Stimulated activated CD8-positive, alpha-beta memory T cell treated with anti-CD3 and anti-CD28 coated beads, Interleukin-4, amount 100 ng/mL, for 1 hour (primary cell): ENCODE measurements at places on chromosomes 13 and 19.

GRCh38 chr19:1837625-1838105 lies 10.6 kb downstream of the REXO1 start:
- no peak for DNase-seq

DNA sequence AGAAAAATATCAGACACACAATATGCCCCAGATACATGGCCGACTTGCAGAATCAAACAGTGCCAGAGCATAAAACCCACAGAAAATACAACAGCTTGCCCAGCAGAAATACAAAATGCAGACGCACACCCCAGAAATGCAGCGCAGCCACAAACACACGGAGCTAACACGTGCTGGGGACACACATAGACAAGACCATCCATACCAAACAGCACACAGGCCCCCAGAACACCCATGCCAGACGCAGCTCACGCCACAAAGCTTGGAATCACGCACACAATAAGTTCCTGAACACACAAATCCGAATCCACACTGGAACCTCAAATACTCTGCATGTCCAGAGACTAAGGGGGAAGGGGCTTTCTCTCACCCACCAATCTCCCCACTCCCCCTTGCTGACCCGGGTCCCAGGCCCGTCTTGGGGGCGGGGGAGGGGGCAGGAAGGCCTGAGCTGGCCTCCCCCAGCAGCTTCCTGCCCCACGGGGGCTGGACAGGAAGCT lies 17.2 kb downstream of the CCDC97 start:
- no peak for DNase-seq

- peak; percentile 60 for DNase-seq
Observed at GRCh38 chr19:10270616-10271394, at the start of gene ICAM1. Gene ICAM1 (plus strand): TSS chr19:10271120. CDS start chr19:10271160, 40 bp downstream.

GRCh38 chr13:52034616-52035226 lies 10.2 kb downstream of the UTP14C start:
- DNase-seq = no peak

- DNase-seq = no peak
Observed at GRCh38 chr19:825897-826644, 1.6 kb upstream of the AZU1 start.

GRCh38 chr13:98677398-98677797 lies 75.1 kb downstream of the SLC15A1 start:
- DNase-seq = no peak

- DNase-seq = no peak
Observed at GRCh38 chr13:28140433-28141125, 2.2 kb downstream of the PAN3 start.

DNA sequence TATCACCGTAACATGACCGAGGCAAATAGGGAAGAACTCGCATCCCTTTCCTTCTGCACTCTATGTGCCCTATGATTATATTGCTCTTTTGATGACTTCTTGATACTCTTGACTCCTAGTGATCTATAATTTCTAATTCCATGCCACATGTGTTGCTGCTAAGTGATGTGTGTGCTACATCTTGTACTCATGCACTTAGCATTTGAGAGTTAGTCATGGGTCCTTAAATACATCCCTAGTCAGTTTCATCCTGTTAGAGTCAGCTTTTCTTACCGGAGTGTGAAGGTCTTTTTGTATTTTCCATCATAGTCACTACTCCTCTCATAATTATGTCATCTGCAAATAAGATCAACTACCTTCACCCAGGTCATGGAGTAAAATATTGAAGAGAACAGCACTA lies 30.2 kb downstream of the RXFP2 start:
- no peak for DNase-seq

DNA sequence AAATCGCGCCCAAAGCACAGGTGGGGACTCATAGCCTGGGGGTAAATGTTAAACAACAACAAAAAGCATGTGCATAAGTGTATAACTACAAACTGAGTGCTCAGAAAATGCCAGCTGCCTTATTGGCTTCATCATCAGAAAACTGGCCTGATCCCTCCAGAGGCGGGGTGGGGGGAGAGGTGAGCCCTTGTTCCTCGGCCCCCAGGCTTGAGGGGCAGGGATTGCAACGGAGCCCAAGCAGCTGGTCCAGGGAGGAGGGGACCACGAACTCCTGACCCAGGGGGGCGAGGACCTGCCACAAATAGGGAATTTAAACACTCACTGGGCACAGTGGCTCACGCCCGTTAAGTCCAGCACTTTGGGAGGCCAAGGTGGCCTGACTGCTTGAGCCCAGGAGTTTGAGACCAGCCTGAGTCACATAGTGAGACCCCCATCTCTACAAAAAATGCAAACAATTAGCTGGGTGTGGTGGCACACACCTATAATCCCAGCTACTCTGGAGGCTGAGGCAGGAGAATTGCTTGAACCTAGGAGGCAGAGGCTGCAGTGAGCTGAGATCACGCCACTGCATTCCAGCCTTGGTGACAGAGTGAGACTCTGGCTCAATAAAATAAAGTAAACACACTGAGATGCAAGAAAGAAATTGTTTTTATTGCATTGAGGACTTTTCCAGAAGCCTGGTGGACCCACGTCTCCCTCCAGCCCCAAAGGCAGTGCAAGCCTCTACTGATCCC lies 8.7 kb downstream of the SIRT6 start:
- no peak for DNase-seq

DNA sequence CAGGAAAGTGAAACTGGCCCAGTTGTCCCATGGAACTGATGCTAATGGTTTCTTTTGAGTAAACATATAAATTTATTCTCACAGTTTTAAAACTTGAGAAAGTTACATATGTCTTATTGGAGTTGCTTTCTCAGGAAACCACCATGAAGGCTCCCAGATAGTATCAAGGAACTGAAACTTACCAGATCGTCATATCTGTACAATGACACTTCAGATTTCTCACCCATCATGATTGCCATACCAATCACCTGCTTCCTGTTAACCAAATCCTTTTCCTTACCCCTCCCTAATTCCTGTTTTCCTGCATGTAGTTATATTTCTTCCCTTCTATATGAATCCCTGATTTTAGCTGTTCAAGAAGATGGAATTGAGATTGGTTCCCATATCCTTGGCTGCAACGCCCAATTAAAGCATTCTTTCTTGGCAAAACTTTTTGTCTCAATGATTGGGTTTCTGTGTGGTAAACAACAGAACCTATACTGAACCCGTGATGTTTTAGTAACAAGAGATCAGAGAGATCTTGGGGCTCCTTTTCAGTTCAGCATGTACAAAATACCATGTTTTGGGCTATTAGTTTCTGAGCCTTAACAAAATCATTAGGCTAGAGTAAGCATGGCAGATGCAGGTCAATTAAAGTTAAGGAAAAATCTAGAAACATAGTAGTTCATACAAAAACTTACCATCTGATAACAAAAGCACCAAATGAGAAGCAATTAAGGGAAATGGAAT lies 781.3 kb upstream of the MIR17HG start:
- no peak for DNase-seq

DNA sequence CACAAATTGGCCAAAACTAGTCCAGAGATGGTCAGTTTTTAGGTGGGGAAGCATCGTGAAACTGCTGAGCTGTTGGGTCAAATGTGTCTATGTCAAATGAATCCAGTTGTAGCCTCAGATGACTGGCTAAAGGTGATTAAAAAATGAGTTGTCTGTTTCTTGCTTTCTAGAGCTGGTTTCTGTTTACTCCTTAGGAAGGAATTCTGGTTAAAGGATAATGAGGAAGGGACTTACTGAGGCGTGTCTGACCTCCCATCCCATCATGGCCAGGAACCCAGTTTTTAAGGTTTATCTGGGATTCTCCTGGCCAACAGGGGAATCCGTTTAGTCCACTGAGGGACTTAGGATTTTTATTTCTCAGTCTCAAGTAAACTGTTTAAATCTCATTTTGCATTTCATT lies 256.5 kb downstream of the UQCRFS1 start:
- DNase-seq = no peak

DNA sequence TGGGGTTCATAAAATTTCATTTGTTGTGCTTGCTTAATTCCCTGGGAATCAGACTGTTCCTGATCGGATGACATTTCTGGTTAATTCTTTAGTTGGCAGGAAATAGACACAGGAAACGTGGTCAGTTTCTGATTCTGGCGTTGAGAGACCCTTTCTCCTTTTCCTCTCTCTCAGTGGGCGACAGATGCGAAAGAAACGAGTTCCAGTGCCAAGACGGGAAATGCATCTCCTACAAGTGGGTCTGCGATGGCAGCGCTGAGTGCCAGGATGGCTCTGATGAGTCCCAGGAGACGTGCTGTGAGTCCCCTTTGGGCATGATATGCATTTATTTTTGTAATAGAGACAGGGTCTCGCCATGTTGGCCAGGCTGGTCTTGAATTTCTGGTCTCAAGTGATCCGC lies 10.8 kb downstream of the LDLR start:
- DNase-seq = no peak

DNA sequence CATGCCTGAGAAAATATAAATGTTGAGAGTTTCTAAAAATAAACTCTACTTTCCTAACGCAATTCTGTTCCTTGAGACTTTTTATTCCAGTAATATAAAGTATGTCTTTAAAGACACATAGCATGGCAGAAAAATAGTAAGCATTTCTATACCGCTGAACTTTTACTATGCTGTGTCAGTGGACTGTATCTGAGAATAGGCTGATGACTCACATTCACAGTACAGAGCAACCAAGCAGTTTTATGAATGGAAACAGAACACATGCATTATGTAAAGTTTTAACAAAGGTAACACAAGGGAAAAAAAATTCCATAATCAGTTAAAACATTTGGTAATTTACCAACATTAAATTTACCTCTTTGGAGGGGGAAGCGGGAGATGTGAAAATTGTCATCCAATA lies 38.4 kb downstream of the ZDHHC20 start:
- DNase-seq = no peak

DNA sequence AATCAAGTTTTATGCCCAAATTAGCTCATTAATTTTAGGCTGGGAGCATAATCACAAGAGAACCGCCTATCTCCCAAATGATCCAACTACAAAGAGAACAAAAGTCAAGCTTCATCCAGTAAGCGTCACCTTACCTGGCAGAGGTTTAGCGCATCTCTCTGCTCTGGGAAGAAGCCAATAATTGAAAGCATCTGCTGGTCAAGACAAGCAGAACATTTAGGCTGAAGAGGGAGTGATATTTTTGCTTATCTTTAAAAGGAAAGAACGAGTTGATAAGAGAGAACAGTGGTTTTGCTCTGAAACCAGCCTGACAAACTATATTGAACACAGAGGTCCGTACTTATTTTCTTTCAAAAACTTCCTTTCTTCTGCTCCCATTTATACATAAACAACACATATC lies 242.1 kb downstream of the ENOX1 start:
- no peak for DNase-seq

DNA sequence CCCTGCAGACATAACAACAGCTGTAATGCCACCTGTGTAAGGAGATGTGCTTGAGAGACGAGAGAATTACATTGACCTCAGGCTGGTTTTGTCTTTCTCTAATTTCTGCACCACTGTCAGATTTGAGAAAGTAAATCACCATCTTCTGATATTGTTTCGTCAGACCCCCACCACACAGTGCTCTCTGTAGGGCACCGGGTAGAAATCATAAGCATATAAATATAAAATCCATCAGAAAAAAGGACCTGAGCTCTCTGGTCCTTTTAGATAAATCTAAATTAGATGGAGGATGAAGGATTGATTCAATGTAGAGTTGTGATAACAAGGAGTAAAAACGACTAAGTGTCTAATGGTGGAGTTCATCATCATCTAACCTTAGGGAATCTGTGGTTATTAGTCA lies 1981.0 kb upstream of the PRR20A start:
- DNase-seq = no peak

- DNase-seq = no peak
Observed at GRCh38 chr13:82220641-82221040, 1661.6 kb downstream of the SLITRK1 start.

GRCh38 chr19:58364146-58364545 lies 1.6 kb upstream of the ZNF497 start:
- DNase-seq = no peak

- DNase-seq = no peak
Observed at GRCh38 chr13:75670496-75670895, 34.4 kb downstream of the LMO7 start.

- DNase-seq = no peak
Observed at GRCh38 chr13:51806566-51806965, 2.6 kb upstream of the DHRS12 start.

DNA sequence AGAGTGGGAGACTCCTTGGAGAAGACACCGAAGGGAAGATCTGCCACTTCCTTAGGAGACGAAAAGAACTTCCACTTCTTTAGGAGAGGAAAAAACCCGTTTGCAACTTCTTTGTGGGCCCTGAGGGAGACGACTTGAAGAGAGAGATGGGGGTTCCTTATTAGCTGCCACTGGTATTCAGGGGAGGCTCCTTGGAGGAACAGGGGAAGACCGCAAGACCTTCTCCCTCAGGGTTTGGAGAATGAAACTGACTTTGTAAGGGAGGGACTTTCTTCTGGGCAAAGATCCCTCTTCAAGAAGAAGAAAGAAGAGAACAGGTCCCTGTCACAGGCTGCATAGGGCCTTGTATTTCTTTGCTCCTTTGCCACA lies 416 bp downstream of the BCKDHA start:
- no peak for DNase-seq
